ENCODE measurements at places on chromosomes 13 and 19. TPM values are rescaled to one million over a fixed set of nuclear protein-coding genes. Genes with fewer than 3 reads are reported as not detected.

Gene CYP4F2
- total RNA-seq = 6.9 TPM

Gene UBE2L5
- total RNA-seq = not detected

Gene MIER2
- 30.7 TPM for total RNA-seq

Gene MBD3L3
- not detected for total RNA-seq

Gene S1PR4
- total RNA-seq = not detected

Gene ADAT3
- total RNA-seq = 5.2 TPM

Gene MAST1
- 1.2 TPM for total RNA-seq

Gene ANO8
- total RNA-seq = 10.3 TPM

Gene MISP3
- 2.7 TPM for total RNA-seq

Gene ZNF99
- total RNA-seq = not detected

Gene DHPS
- 119 TPM for total RNA-seq

Gene SHISA2
- not detected for total RNA-seq

Gene GPR4
- 3.4 TPM for total RNA-seq

DNA sequence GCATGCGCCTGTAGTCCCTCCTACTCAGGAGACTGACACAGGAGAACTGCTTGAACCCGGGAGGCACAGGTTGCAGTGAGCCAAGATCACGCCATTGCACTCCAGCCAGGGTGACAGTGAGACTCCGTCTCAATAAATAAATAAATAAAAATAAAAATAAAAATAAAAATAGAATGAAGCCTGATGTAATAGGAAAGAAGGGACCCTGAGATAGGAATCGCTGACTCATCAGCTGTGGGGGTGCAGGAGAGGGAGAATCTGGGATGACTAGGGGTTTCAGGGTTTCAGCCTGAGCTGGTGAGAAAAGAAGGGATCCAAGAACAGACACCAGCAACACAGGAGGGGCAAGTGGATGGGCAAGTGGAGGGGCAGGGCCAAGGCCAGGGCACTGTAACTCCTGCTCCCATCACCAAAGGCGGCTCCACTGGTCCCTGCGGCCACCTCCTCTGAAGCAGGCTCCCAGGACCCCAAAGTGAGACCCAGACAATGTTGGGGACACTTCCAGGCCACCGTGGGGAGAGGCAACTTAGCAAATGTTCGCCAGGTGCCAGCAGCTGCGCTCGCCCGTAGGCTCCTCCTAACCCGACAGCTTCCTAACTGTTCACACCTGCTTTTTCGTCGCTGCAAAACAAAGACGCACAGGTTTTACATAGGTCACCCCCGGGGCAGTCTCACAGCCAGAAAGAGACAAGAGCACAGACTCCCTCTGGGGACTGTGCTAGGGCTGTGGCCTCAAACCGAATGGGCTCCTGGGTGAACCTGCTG, 1.2 kb downstream of the HAUS8 start:
- DNase-seq = no peak
- peak overlapping the region; percentile 80 for H3K27ac ChIP-seq
- H3K27me3 ChIP-seq = no peaks in the 10 kb centered on the region

DNA sequence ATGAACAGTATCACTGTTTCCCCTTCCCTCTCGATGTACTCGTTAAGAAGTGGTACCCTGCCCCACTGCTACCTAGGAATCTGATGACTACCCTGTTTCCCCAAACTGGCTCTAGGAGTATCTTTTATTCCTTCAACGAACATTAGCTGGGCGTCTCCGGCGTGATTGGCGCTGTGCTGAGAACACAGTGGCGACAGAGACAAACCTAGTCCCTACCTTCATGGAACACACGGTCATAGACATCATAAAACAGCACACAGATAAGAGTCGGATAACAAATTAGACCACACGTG, 730 bp downstream of the SYMPK start:
- peak overlapping the region; percentile 85 for H3K27ac ChIP-seq
- H3K27me3 ChIP-seq = peaks cover 10% of the 10 kb centered on the region
- peak overlapping the region; percentile 96 for H3K4me3 ChIP-seq

DNA sequence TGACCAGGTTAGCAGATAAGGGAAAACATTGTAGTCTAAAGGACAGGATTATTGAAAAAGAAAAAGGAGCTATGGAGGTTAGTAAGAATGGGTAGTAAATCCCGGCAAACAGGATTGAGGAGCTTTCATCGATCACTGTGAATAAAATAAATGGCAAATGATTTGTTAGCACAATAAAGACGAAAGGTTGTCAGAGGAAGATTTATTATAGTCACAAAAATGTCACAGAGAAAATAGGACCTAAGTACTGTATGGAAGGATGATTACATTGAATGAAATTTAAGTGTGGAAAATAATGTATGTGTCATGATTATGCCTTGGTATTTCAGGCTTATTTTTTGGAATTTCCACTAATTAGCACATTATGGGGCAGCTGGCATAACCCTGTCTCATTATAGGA, 519.2 kb upstream of the SLITRK6 start:
- DNase-seq = no peak
- H3K36me3 ChIP-seq = no peaks in the 10 kb centered on the region
- no peaks in the 10 kb centered on the region for H3K27me3 ChIP-seq
- H3K4me1 ChIP-seq = no peaks in the 10 kb centered on the region
- no peak overlapping the region for H3K4me3 ChIP-seq

- no peak overlapping the region for H3K27ac ChIP-seq
- DNase-seq = no peak
- H3K36me3 ChIP-seq = no peaks in the 10 kb centered on the region
- no peaks in the 10 kb centered on the region for H3K27me3 ChIP-seq
- peaks cover 61% of the 10 kb centered on the region for H3K4me1 ChIP-seq
These were observed 7.1 kb downstream of the RAB11B start for GRCh38 chr19:8397271-8397670.

- H3K36me3 ChIP-seq = no peaks in the 10 kb centered on the region
- H3K4me1 ChIP-seq = no peaks in the 10 kb centered on the region
- H3K27ac ChIP-seq = no peak overlapping the region
- H3K4me3 ChIP-seq = no peak overlapping the region
- no peaks in the 10 kb centered on the region for H3K27me3 ChIP-seq
These were observed 96.1 kb upstream of the SPATA13 start for GRCh38 chr13:24064371-24064770.

GRCh38 chr19:3518255-3518654, 12.1 kb downstream of the FZR1 start:
- no peak overlapping the region for H3K4me3 ChIP-seq
- DNase-seq = no peak
- H3K36me3 ChIP-seq = peaks cover 10% of the 10 kb centered on the region
- H3K4me1 ChIP-seq = peaks cover 79% of the 10 kb centered on the region
- no peak overlapping the region for H3K27ac ChIP-seq

GRCh38 chr13:43061496-43062280, 38.3 kb downstream of the DNAJC15 start:
- H3K27me3 ChIP-seq = no peaks in the 10 kb centered on the region
- H3K36me3 ChIP-seq = no peaks in the 10 kb centered on the region
- no peak overlapping the region for H3K27ac ChIP-seq
- DNase-seq = no peak
- H3K4me3 ChIP-seq = no peak overlapping the region

DNA sequence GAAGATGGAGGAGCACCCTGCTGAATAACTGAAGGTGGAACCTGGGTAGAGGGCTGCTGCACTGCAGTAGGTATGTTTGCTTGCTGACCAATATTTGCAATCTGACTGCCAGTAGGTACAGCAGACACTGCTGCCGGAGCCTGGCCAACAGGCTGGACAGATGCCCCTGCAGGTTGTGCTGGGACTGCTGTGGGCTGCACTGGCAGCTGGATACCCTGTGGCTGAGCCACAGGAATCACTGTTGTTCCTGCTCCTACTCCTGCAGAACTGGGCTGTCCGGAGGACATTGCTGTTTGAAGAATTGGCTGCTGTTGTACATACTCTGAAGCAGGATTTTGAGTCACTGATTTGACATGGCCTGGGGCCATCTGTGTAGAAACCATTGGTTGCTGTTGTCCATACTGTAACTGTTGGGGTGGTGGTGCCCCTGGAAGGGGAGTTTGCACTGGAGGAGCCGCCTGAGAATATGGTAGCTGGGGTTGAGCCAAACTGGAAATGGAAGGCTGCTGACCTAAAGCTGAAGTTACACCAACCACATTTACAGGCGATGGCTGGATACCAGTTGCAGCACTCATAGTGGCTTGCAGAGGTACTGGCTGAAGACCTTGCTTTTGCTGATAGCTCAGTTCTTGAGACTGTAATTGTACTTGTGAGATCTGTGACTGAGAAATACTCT, 2.2 kb downstream of the TSC22D1 start:
- peaks cover 62% of the 10 kb centered on the region for H3K4me1 ChIP-seq
- H3K4me3 ChIP-seq = peak overlapping the region; percentile 90
- H3K27me3 ChIP-seq = no peaks in the 10 kb centered on the region
- no peak for DNase-seq
- H3K36me3 ChIP-seq = no peaks in the 10 kb centered on the region
- no peak overlapping the region for H3K27ac ChIP-seq

- H3K27ac ChIP-seq = no peak overlapping the region
- no peaks in the 10 kb centered on the region for H3K36me3 ChIP-seq
- no peaks in the 10 kb centered on the region for H3K27me3 ChIP-seq
- DNase-seq = no peak
- no peak overlapping the region for H3K4me3 ChIP-seq
- H3K4me1 ChIP-seq = no peaks in the 10 kb centered on the region
These were observed 1426.4 kb downstream of the PCDH9 start for GRCh38 chr13:65803530-65804392.

- no peak overlapping the region for H3K27ac ChIP-seq
- DNase-seq = no peak
- no peaks in the 10 kb centered on the region for H3K4me1 ChIP-seq
- H3K36me3 ChIP-seq = no peaks in the 10 kb centered on the region
These were observed 351.4 kb downstream of the KCNRG start for GRCh38 chr13:50366488-50367174.

DNA sequence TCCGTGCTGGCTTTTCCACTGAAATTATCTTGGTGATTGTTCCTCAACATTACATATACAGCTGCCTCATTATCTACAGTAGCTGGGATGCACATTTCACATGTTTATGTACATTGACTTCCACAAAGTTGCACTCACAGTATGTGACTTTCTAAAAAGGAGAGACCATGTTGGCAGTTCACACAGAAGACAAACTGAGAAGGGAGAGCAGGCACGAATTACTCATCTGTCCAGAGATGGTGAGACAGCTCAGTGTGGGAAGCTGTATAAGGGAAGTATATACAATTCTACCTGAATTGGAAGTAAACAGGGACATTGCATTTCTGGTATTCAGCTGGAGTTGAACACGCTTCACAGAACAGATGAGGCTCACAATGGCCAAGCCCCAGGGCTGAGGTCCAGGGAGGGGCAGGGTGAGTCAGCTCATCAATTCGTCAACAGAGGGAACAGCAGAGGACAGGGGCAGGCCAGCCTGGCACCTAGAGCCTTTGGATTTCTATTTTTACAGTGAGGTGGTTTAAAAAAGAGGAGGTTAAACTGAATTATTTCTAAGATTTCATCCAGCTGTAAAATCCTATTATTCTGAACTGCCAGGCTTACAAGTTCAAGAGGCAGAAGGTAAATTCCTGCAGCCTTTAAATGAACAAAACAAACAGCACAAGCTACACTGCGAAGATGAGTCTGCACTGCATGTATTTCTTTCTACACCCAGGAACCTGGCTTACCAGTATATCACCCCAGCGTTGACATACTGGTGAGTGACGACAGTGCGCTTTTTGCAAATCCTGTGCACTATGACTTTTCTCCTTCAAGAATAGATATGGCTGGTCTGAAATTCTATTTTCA, 9.8 kb downstream of the PARP4 start:
- H3K36me3 ChIP-seq = no peaks in the 10 kb centered on the region
- H3K27ac ChIP-seq = no peak overlapping the region
- H3K4me3 ChIP-seq = no peak overlapping the region
- no peak for DNase-seq

DNA sequence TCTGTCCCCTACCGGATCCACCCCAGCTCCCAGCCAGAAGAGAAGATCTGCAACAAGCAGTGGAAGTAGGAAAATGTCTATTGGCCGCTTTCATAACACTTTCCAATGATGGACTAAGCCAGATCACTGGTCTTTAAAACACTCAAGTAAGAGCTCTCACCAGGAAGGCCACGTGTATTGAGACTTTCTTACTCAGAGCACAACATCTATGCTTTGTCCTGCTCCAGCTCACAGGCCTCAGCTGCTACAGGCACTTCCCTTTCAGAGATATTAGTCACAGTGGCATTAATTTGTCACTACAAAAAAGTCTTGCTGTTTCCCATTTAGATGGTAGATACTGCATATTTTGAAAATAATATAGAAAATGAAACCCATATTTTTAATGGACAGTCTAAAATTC, 164.2 kb downstream of the ABCC4 start:
- no peaks in the 10 kb centered on the region for H3K4me1 ChIP-seq
- H3K27ac ChIP-seq = no peak overlapping the region
- H3K27me3 ChIP-seq = no peaks in the 10 kb centered on the region
- DNase-seq = no peak

DNA sequence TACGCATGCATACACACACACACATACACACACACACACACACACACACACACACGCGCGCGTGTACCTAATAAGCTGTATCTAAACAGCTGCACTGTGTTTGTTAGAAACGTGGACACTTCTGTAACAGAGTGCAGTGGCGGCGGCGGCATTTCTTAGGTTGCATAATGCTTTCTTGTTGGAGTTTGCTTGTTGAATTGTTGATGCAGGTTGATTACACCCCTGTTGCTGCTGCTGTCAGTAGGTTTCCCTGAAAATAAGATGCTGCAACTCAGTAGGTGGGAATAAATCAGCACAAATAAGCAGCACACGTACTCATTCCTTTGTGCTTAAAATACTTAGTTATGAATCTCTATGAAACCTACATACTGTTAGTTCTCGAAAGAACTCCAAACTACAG, 479.2 kb downstream of the LIG4 start:
- no peaks in the 10 kb centered on the region for H3K36me3 ChIP-seq
- DNase-seq = no peak
- no peak overlapping the region for H3K4me3 ChIP-seq
- H3K27me3 ChIP-seq = no peaks in the 10 kb centered on the region

GRCh38 chr13:26500618-26501320, 56.7 kb upstream of the WASF3 start:
- H3K36me3 ChIP-seq = no peaks in the 10 kb centered on the region
- H3K27ac ChIP-seq = no peak overlapping the region
- no peaks in the 10 kb centered on the region for H3K27me3 ChIP-seq
- H3K4me3 ChIP-seq = no peak overlapping the region
- no peaks in the 10 kb centered on the region for H3K4me1 ChIP-seq

- no peaks in the 10 kb centered on the region for H3K27me3 ChIP-seq
- H3K27ac ChIP-seq = peak overlapping the region; percentile 93
- peak overlapping the region; percentile 41 for H3K4me3 ChIP-seq
- no peaks in the 10 kb centered on the region for H3K36me3 ChIP-seq
- H3K4me1 ChIP-seq = peaks cover 31% of the 10 kb centered on the region
- no peak for DNase-seq
These were observed 507 bp downstream of the ALG5 start for GRCh38 chr13:36998624-36999041.
